Testis (tissue), 5 donors: ENCODE measurements at places on chromosomes 5 and 9. TPM values are rescaled to one million over a fixed set of nuclear protein-coding genes. Genes with fewer than 3 reads are reported as not detected.

The SLC9A3 gene
- total RNA-seq: 2.3 TPM

The INSL4 gene
- total RNA-seq: not detected

- no peak for DNase-seq
Measured at GRCh38 chr9:112789473-112789872, 38.9 kb downstream of the SNX30 start.

GRCh38 chr9:14899042-14899814 is 11.0 kb downstream of the FREM1 start:
- no peak for DNase-seq

DNA sequence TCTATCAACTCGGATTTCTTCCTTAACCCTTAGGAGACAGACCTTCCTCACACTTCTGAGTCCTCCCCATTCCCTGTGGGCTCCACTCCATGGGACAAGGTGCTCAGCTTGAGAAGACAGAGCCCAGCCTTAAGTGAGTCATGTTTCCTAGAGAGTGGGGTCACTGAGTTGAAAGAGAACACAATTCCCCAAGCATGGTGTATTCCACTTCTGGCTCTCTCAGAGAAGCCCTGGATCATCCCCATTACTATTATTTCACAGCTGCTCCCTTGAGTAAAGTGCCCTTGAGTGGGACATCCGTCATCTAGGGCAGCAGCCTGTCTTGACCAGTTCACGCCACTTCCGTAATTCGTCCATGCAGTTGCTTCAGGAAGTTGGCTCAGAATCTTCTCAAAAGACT is 604.8 kb downstream of the BNC2 start:
- DNase-seq: no peak
